ENCODE measurements at places on chromosomes 3 and 15.
A peak's percentile ranks its signal among the peaks of the same experiment; 100 is the strongest.

GRCh38 chr3:37544869-37545352 lies 316.8 kb upstream of the CTDSPL start:
- DNase-seq = no peak

DNA sequence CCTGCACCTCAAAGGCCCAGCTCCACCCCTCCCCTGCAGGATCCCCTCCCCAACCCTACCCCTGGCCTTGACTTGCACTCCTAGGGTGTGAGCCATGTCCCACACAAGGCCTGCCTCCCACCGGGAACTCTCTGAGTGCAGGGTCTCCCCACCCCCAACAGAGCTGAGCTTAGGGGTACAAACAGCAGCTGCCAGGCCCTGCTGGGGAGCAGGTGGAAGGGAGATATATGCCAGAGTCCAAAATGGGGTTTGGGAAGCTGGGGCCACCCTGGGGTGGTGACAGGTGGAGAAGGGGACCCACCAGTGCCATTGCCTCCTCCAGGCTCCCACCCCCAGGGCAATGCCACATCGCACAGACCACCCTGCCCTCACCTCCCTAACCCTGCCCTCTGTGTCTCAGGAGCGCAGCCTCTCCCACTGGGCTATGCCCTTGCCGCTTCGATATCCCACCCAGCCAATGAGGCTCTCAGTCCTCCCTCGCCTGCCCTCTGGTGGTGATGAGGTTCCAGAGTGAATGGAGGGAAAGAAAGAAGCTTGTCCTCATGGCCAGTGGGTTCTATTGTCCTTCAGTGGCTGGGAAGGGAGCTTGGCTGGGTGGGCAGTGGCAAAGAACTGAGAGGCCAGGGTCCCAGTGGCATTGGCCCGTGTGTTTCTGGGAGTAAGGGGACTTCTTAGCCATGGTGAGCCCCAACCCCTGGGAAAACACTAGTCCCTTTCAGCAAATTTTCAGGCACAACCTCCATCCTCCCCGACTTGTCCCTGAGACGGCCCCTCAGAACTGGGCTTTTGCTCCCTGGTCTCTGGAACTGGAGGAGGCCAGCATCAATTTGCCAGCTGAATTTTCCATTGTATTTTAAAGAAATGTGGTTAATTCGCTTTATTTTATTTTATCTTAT lies 46.8 kb downstream of the CYP11A1 start:
- DNase-seq = peak; percentile 56

DNA sequence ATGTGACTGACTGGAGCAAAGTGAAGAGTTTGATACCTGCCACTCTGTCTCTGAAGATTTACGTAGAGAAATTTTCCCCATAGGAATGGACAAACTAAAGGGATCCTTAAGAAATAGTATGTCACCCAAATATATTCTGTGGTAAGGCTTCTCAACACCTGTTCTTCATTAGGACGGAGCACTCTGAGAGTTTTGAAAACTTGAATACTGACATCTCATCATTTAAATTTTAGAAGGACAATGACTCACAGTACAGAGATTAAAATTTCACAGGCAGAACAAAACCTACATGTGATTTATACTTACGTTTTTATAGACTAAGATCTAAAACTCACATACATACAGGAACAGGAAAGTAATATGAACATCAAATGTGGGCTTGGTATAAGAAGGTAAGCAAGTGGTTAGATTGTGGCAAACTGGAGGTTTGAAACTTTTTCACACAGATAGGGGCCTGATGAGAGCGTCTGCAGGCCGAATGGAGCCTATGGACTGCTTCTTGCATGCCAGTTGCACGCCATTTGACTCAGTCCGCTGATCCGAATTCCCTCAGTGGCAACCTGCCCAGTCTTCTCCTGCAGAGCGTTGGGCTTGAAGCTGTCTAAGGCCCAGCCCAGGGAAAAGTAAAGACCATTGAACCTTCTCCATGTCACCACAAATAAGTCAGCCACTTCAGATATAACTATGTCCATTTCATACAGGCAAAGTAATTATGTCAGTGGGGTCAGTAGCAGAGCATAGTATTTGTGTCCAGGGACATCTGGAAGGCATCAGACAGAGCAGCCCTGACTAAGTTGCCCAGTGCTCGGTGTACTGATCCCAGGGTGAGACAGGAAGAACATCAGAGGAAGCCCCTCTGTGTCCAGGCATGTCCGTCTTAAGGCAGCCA lies 45.7 kb downstream of the ZBTB38 start:
- no peak for DNase-seq

GRCh38 chr3:69294014-69294766 lies 91.7 kb downstream of the FRMD4B start:
- DNase-seq = peak; percentile 57

DNA sequence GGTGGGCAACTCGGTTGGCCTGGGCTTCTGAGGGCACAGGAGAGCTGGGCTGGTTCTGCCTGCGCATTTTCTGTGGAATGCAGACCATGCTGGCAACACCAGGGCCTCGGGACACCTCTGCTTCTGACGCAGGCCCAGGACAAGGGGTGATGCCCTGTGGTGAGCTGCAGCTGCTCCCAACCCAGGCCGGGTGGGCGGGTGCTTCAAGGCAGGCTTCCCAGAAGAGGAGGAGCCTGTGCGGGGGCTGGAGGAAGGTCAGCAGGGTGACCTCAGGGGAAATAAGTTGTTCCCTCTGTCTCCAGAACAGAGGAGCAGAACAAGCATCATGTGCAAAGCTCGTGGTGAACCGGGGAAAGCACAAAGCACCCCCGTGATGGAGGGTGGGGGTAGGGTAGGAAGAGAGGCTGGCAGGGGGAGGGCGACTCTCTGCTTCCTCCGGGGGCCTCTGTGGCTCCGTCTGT lies 11.0 kb upstream of the PLXNA1 start:
- DNase-seq = peak; percentile 71
